Parietal lobe (tissue), 2 donors: ENCODE measurements at places on chromosomes 3 and 15. TPM values are rescaled to one million over a fixed set of nuclear protein-coding genes. Genes with fewer than 3 reads are reported as not detected.

The ALCAM gene
- total RNA-seq, result 88.0 TPM

The ISL2 gene
- not detected for total RNA-seq

The GADL1 gene
- total RNA-seq, result 2.8 TPM

The TRH gene
- 1.6 TPM for total RNA-seq

The LYSMD2 gene
- total RNA-seq, result 16.6 TPM

The TMEM44 gene
- 51.6 TPM for total RNA-seq

The CCDC39 gene
- total RNA-seq, result 0.63 TPM

The SST gene
- 16.6 TPM for total RNA-seq

The WDR93 gene
- 0.63 TPM for total RNA-seq

The FAM81A gene
- 58.2 TPM for total RNA-seq

The ZPLD1 gene
- not detected for total RNA-seq

The ABHD17C gene
- 13.5 TPM for total RNA-seq

The EFCC1 gene
- total RNA-seq, result 0.94 TPM

The TICRR gene
- 6.6 TPM for total RNA-seq

The GOLGA6L2 gene
- total RNA-seq, result not detected

The AGBL1 gene
- total RNA-seq, result 2.5 TPM

The PPP4R2 gene
- 94.5 TPM for total RNA-seq

The CHRD gene
- total RNA-seq, result 12.5 TPM

The FBXW12 gene
- 2.8 TPM for total RNA-seq

The RHOA gene
- 111 TPM for total RNA-seq

The KCNH8 gene
- 19.4 TPM for total RNA-seq

The HESX1 gene
- not detected for total RNA-seq

The PRR23E gene
- total RNA-seq, result not detected

The MINAR1 gene
- total RNA-seq, result 4.4 TPM

The PLCH1 gene
- total RNA-seq, result 13.1 TPM
